ENCODE measurements at places on chromosomes 3 and 15.

DNA sequence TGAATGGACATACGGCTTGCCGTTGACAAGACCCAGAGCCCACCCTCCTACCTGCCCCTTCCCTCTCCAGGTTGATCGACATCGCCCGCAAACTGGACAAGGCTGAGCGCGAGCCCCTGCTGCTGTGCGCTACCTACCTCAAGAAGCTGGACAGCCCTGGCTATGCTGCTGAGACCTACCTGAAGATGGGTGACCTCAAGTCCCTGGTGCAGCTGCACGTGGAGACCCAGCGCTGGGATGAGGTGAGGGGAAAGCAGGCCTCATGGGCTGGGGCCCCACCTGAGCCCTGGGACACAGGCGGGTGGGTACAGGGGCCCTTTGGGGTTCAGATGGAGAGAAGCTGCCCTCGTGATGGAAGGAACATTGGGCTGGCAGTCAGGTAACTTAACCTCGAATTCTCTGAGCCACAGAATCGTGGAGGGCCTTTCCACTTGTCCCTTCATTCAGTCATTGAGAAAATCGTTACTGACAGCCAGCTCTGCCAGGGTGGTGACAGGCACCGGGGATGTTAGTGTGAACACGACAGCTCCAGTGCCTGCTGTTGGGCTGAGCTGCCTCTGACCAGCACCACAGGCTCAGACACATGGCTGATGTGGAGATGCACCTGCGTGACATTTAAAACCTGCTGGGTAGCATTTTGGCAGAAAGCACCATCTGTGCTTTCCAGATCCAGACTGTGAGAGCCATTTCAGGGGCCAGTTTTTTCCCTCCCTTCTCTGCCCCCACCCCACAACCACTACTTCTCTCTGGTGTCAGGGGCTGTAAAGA, 25.6 kb upstream of the RHO start:
- no peak for DNase-seq

DNA sequence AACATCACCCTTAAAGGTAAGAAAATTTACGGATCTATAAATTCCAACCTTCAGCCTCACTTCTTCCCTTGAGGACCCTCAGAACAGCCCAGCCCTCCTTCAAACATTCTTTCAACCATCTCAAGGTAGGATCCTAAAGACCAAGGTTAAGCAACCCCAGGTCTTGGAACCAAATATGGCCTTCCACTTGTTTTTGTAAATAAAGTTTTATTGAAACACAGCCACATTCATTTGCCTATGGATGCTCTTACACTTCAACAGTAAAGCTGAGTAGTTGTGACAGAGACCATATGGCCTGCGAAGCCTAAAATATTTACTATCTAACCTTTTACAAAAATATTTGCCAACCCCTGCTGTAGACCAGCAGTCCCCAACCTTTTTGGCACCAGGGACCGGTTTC, 70.4 kb upstream of the NTRK3 start:
- no peak for DNase-seq

DNA sequence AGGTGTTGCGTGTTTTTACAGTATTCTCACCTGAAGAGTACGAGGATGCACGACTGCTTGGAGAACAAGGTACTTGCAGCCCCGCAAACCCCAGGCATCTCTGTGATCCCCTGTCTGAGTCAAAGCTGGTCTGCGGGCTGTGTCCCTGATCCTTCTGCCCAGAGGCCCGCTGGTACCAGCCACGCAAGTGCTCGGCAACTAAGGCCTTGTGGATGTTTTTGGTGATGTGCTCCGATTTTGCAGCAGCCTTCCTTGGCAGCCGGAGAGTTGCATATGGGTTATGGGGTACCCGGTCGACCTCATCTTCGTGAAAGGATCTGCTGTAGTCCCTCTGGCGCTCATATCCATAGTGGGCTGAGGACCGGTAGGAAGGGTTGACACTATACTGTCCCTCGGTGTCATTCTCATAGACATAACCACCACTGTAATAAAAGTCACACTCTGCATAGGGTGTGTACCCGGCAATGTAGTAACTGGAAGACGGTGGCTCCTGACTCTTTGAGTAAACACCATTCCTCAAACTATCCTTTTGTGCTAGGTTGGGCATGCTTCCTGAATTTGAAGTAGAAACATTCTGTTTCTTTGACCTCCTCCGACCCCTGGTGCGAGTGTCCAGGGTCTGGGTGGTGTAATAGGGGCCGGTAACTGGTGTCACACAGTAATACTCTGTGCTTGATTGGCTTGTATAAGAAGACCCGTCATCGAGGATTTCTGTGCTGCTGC, 58.6 kb upstream of the LMOD3 start:
- no peak for DNase-seq

DNA sequence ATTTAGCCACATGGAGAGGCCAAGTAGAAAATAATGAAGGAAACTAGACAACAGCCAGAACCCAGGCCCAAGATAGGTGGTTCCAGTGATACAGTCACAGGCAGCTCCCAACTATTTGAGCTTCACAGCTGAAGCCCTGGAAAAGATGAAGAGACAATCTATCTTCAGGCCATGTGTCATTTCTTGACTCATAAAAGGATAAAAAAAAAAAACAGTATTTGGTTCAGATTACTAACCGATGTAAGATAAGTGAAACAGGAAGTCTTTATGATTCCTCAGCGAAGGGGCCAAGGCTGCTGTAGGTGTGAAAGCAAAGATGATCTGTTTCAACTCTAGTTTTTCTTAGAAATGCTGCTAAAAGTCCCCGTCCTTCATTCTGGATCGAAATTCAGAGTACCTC, 394.6 kb downstream of the ZNF385D start:
- DNase-seq, result no peak

- no peak for DNase-seq
These were observed 116.3 kb downstream of the TMCO5A start for GRCh38 chr15:38050529-38051448.

DNA sequence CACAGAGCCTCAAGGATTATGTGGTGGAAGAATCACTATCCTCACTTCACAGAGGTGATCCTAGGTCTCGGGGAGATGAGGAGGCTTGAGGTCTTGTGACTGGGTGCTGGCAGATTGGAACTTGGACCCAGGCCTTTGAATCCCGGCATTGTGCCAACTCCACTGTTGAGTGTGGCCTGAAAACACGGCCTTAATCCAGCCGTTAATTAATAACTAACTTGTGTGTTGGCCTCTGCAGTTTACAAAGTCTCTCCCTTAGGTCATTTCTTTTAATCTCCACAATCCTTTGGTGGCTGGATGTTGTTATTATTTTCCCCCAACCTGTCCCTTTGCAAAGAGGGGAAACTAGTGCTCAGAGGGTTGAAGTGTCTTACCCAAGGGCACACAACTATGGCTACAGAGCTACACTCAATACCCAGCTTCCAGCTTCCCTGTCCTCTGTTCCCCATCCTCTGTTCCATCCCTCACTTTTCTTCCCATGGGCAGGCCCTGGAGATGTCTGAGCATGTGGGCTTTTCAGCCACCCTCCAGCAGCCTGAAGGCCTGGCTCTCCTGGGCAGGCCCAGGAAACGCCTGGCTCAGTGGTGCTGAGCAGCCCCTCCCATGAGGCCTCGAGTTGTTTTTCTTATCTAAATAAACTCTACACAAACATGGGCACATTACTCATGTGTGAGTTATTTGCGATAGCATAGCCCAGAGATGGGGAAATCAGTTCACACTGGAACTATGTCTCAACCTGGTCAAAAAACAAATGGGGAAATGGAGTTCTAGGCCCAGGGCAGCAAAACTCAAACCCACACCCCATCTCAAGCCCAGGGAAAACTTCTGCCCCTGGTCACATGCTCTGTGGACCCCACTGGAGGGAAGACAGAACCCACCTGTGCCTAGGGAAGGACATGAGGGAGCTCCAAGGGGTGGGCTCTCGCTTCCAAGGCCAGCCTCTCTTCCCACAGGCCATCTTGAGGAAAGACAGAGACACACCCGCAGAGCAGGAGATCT, 16.8 kb upstream of the SMAD3 start:
- no peak for DNase-seq

DNA sequence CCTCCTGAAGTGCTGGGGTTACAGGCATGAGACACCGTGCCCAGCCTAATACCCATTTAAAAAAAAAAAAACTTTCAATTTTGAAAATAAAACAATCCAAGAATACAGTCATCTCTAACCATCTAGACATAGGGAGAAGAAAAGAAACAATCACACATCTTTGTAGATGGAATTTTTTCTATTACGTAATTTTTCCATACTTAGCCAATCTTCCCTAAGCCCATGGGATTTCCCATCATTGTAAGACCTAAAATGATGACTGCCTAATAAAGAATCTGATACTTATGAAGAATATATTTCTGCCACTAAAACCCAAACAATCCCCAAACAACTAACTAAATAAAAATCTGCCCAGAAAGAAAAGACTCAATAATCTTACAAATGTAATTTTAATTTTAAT, 88.7 kb downstream of the CBLB start:
- DNase-seq, result no peak
